Kidney glomerular epithelial cell (primary cell): ENCODE measurements at places on chromosomes 16 and 17.
A peak's percentile ranks its signal among the peaks of the same experiment; 100 is the strongest.

- DNase-seq, result no peak
Measured at GRCh38 chr16:88713568-88714419, 7.5 kb downstream of the CTU2 start.

DNA sequence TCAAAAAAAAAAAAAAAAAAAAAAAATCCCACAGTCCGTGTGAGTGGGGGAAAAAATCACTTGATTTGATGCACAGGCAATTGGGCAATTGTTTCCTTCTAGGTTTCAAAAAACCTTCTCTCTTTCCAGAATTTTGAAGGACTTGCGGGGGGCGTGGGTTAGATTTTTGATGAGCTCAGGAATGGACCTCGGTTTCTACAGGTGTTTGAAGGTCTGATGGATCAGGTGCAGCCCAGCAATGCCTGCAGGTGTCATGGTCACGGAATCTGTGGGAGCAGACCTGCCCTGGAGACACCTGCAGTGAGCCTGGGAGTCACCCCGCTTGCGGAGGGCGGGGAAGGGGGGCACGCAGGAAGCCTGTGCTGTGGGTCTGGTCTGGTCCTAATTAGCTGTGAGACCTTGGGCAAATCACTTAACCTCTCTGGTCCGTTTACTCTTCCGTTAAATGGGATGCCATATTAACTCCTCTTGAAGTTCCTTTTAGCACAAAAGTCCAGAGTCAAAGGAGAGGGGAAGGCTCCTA, 174.2 kb downstream of the IRF8 start:
- DNase-seq, result no peak

- no peak for DNase-seq
Measured at GRCh38 chr16:79707876-79708275, 107.3 kb upstream of the MAF start.

DNA sequence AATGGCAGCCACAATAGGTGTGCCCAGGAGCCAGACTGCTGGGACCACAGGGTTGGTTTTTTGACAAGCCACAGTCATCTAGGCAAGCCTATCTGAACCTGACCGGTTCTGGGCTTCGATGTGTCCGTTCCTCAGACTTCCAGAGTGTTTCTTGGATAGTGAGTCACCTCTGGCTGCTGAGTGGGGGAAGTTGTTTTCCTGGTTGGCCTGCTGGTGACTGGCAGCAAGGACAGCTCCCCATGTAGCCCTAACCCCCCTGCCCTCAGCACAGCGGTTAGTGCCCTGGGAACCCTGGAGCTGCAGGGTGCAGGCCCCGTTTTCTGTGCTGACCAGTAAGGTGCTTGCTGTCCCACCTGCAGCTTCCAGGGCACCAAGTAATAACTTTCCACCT, 65.5 kb downstream of the PLD6 start:
- peak; percentile 48 for DNase-seq

GRCh38 chr17:3659541-3660111, 8.8 kb downstream of the TAX1BP3 start:
- peak; percentile 9 for DNase-seq

GRCh38 chr17:8739097-8739496, 5.5 kb downstream of the CCDC42 start:
- no peak for DNase-seq

DNA sequence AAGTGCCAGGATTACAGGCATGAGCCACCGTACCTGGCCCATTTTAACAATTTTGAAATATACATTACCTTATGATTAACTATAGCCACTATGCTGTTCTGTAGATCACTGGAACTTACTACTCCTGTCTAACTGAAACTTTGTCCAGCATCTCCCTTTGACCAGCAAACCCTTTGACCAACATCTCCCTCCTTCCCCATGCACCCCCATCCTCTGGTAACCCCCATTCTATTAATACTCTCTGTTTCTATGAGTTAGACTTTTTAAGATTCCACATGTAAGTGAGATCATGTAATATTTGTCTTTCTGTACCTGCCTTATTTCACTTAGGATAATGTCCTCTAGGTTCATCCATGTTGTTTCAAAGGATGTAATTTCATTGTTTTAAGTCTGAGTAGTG, 178.0 kb downstream of the MSI2 start:
- no peak for DNase-seq

GRCh38 chr17:48840441-48840840, 9.6 kb downstream of the CALCOCO2 start:
- DNase-seq, result no peak

- no peak for DNase-seq
Measured at GRCh38 chr16:30958175-30959079, 873 bp downstream of the SETD1A start.

DNA sequence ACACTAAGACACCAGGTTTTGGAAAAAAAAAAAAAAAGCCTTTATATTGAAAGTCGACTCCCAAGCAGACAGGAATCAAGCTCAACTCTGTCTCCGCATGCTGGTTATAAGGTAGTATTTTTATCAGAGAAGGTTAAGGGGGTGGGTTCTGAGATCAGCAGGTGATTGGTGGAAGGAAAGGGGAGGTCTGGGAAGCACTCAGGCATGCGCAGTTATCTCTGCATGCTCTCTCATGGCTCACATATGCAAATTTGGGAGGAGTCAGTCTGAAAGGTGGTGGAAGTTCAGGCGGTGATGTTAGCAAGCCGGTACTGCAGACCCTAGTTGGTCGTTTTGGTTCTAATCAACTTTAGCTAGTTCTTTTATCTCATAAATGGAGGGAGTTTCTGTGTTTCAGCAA, 357.6 kb upstream of the C16orf82 start:
- DNase-seq, result no peak

- no peak for DNase-seq
Measured at GRCh38 chr16:19062706-19063105, 4.7 kb upstream of the COQ7 start.

DNA sequence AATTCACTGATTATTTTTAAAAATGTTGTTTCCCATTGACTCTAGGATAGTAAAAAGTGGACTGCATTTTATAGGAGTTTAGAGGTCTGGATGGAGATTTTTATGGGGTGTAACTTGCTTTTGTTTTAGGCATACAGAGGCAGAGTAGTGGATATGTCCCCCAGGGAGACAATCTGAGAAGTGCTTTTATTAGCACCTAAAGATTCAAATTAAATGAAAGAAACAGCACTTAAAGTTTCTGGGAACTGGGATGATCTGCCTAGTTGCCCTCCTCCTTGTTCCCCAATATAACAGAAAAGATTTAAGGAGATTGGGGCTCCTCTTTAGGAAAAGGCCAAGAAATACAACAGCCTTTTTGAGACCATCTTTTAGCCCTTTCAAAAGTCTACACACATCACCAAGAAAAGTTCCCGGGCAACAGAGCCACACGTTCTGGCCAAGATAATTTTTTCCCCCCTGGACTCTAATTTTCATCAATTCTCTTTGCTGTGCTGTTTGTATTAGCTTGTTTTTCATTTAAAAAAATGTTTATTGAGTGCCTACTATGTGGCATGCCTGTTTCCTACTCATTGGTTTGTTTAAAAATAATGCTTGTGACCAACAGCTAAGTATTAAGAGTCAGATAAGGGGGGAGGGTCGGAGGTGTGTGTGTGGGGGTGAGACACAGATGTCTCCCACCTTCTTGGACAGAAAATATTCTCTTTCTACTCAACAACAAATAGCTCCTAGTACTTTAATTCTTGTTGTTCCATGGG, 2.5 kb upstream of the IGF2BP1 start:
- no peak for DNase-seq

DNA sequence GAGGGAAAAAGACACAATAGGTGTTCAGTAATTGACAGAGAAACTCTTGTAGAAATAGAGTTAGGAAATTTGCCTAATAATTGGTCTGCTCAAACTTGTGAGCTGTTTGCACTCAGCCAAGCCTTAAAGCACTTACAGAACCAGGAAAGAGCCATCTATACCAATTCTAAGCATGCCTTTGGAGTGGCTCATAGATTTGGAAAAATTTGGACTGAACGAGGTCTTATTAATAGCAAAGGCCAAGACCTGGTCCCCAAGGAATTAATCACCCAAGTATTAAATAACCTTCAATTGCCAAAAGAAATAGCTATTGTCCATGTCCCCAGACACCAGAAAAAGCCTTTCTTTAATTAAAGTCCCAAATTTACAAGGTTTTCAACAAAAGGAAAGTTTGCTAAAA, 90.3 kb downstream of the EMP2 start:
- no peak for DNase-seq

- no peak for DNase-seq
Measured at GRCh38 chr16:19911204-19911603, 26.6 kb upstream of the GPRC5B start.
